Cerebellar nuclear complex (tissue), 1 donor: ENCODE measurements at places on chromosomes 5 and 9.

- DNase-seq, result no peak
Measured at GRCh38 chr9:111599092-111599954, at the start of gene PTGR1. PTGR1 (minus strand) TSS chr9:111599647; CDS start chr9:111597422, 2,225 bp downstream.

DNA sequence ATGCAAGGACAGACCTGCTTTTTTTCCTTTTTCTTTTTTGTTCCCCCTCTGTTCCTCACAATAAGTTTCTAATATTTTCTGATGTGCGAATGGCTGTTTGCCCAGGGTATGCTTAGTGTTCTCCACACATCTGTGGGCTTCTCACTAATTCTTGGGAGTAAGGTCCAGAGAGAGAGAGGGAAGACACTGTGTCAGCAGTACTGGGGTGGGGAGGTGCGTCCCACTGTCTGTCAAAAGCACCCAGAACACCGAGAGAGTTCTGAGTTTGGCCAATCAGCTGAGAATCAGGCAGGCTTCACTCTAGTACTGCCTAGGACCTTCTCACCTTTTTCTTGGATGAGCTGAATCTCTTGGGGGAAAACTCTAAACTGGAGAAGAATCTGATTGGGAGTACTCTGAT lies 61.8 kb downstream of the ELL2 start:
- DNase-seq, result no peak

- no peak for DNase-seq
Measured at GRCh38 chr9:95023217-95024003, 294.1 kb downstream of the FANCC start.

DNA sequence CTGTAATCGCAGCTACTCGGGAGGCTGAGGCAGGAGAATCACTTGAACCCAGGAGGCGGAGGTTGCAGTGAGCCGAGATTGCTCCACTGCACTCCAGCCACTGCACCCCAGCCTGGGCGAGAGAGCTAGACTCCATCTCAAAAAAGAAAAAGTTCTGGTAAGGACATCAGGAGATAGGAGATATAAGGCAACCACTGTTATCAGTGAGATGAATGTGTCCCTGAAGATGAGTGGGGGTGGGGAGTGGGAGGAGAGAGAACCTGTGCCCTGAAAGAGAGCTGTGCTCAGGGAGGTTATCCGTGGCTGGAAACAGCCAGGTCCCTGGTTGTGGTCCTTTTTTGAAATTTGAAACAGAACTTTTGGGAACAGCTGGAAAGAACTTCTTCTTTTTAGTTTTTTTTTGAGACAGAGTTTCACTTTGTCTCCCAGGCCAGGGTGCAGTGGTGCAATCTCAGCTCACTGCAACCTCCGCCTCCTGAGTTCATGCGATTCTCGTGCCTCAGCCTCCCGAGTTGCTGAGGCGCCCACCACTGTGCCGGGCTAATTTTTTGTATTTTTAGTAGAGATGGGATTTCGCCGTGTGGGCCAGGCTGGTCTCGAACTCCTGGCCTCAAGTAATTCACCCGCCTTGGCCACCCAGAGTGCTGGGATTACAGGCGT lies 2.6 kb downstream of the PTPA start:
- DNase-seq, result no peak

DNA sequence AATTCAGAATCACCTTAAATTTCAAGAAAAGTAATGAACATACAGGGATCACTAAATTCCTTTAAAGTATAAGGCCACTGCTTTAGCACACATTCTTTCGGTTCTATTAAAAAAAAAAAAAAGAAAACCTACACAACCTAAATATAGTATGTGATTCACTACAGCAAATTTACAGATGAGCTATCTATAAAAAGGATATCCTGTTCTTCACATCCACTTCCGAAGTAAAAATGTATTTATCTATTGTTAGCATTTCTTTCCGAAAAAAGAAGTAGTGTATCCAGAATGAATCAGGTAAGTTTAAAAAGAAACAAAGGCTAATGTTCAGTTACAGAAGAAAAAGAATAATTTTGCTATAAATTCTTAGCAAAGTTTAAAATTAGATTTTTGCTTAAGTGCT lies 70.2 kb downstream of the ECPAS start:
- no peak for DNase-seq

DNA sequence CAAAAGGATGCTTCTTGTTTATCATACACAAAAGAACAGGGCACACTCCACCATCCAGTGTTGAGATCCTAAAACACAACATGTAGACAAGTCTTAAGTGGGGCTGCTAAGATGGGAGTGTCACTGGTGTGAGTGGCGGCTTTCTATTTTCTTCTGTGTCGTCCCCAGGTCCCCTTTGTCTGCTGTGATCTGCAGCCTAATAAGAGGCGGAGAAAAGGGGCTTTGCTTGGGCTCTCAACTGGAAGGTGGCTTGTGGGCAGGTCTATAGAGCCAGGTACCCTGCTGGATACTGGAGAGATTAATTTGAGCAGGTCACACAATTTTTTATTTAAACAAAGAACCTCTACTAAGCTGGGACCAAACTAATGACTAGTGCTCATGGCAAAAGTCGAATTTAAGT lies 126.1 kb upstream of the SAP30L start:
- DNase-seq, result no peak

GRCh38 chr5:39599721-39600431 lies 175.1 kb upstream of the DAB2 start:
- DNase-seq, result no peak

DNA sequence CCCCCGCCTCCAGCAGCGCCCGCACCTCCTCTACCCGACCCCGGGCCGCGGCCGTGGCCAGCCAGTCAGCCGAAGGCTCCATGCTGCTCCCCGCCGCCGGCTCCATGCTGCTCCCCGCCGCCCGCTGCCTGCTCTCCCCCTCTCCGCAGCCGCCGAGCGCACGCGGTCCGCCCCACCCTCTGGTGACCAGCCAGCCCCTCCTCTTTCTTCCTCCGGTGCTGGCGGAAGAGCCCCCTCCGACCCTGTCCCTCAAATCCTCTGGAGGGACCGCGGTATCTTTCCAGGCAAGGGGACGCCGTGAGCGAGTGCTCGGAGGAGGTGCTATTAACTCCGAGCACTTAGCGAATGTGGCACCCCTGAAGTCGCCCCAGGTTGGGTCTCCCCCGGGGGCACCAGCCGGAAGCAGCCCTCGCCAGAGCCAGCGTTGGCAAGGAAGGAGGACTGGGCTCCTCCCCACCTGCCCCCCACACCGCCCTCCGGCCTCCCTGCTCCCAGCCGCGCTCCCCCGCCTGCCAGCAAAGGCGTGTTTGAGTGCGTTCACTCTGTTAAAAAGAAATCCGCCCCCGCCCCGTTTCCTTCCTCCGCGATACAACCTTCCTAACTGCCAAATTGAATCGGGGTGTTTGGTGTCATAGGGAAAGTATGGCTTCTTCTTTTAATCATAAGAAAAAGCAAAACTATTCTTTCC lies 19.3 kb downstream of the CDKN2A start:
- no peak for DNase-seq

GRCh38 chr5:179606071-179606909 lies 17.2 kb downstream of the HNRNPH1 start:
- no peak for DNase-seq

DNA sequence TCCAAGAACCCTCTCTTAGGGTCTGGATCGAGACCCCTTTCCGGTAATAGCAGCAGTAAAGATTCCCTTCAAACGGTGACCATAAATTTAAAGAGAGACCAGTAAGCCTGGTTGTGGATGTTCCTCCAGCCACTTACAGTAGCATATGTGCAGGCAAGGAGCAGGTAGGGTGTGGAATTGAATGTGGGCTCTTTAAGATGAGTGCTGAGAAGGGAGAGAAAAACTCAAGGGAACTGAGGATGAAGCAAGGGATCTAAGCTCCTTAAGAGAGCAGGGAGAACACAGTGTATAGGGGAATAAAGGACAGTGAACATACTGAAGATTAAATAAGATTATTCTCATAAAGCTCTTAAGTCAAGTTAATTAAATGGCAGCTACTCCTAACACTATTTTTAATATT lies 51.3 kb downstream of the DPYSL3 start:
- no peak for DNase-seq
